ENCODE measurements at places on chromosomes 1 and 21. TPM values are rescaled to one million over a fixed set of nuclear protein-coding genes. Genes with fewer than 3 reads are reported as not detected.

Gene ACTA1
- total RNA-seq, result 3.6 TPM

GRCh38 chr1:85607126-85607920 is 26.8 kb downstream of the CCN1 start:
- peak; percentile 96 for DNase-seq

- no peak for DNase-seq
Observed at GRCh38 chr1:48102766-48103165, 105.6 kb upstream of the TRABD2B start.

Gene TLCD4
- total RNA-seq, result 2.4 TPM

- DNase-seq, result no peak
Observed at GRCh38 chr1:93798291-93798690, 80.7 kb downstream of the DNTTIP2 start.

GRCh38 chr1:32714277-32714676 is 11.7 kb upstream of the SYNC start:
- DNase-seq, result no peak

Gene PAPPA2
- 1.00 TPM for total RNA-seq

Gene KIF21B
- total RNA-seq, result 2.6 TPM

Gene CHIA
- not detected for total RNA-seq

Gene OR2L13
- not detected for total RNA-seq

DNA sequence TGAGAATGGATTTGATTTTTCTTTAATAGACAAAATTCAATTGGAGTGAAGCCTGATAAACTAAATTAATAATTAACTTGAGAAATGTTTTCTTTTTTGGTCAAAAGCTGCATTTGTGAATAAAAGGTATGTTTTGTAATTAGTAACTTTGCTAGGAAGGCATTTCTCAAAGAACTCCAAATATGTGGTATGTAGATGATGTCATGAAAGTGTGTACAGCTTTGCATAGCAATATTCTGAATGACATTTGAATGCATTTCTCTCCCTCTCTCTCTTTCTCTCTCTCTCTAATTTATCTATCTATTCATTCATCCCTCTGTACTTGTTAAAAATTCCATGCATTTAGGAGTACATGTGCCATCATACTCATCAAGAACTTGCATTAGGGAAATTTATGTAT is 109.1 kb upstream of the ADAMTS5 start:
- DNase-seq, result no peak

DNA sequence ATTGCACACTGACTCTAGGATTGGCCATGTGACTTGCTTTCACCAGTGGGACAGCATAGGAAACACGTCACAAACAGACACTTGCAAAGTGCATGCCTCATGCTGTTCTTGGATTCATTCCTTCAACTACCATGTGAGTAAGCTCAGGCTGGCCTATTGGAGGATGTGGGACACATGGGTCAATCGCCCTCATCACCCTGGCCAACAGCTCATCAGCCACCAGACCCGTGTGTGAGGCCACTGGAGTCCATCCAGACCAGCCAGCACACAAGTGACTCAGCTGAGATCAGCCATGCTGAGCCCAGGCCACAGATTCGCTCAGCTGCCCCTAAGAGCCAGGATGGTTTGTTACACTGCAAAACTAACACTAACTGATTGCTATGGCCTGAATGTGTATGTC is 216.1 kb upstream of the GRIK3 start:
- DNase-seq, result no peak

GRCh38 chr1:198922638-198923430 is 284.0 kb downstream of the PTPRC start:
- no peak for DNase-seq

- no peak for DNase-seq
Observed at GRCh38 chr1:156704930-156705320, 458 bp downstream of the CRABP2 start.

Gene CDC73
- total RNA-seq, result 63.2 TPM

Gene RAP1GAP
- 1.8 TPM for total RNA-seq

GRCh38 chr1:26705788-26706311 is 10.0 kb downstream of the ARID1A start:
- no peak for DNase-seq

Gene GCSAML
- not detected for total RNA-seq

DNA sequence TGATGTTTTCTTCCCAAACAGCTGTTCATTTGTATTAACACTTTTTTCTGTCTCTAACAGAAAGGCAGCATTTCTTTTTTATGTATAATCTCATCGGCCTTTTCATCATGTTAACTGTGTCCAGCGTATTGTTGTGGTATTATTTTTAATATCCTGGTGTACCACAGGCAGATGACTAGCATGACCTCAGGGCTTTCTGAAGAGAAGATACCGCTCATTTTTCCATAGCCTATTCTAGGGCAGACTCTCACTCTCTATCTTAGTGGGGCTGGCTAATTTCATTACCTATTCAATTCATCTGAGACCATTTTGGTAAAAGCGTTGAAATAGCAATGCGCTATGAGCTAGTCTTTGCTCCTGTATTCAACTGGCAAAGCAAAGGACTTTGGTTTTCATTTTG is 209.9 kb downstream of the SDCCAG8 start:
- DNase-seq, result no peak

Gene LAMB3
- total RNA-seq, result 5.5 TPM

Gene C1orf21
- total RNA-seq, result 15.5 TPM

- DNase-seq, result no peak
Observed at GRCh38 chr1:44002606-44003157, 11.3 kb downstream of the CCDC24 start.

Gene C1orf122
- total RNA-seq, result 76.1 TPM

DNA sequence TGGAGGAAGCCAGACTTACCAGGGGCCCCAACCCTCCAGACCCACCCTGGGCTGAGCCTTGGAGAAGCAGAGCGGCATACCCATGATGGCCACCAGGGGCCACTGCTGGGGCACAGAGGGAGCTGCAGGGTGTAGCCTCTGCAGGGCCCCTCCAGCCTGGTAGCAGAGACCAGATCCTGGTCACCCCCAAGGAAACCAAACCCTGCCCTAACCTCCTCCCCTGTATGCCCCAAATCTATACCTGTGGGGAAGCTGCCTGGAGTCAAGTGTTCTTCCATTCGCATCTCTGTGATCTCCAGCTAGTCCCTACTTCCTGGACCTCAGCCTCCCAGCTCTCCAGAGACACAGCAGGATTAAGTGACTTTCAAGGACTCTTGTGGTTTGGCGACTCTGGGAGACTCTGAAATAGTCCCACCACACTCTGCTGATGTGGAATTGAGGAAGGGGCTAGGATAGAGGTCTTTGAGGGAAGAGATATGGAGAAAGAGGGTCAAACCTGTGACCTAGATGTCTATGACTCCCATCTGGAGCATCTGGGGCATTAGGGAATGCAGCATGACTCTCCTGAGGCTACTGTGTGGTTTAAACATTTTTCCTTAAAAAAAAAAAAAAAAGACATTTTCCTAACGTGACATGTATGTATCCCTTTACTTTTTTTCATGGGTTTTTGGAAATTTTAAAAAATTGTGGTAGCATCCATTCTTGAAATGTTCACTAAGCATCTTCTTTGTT is 119.2 kb upstream of the IPO9 start:
- DNase-seq, result peak; percentile 92

DNA sequence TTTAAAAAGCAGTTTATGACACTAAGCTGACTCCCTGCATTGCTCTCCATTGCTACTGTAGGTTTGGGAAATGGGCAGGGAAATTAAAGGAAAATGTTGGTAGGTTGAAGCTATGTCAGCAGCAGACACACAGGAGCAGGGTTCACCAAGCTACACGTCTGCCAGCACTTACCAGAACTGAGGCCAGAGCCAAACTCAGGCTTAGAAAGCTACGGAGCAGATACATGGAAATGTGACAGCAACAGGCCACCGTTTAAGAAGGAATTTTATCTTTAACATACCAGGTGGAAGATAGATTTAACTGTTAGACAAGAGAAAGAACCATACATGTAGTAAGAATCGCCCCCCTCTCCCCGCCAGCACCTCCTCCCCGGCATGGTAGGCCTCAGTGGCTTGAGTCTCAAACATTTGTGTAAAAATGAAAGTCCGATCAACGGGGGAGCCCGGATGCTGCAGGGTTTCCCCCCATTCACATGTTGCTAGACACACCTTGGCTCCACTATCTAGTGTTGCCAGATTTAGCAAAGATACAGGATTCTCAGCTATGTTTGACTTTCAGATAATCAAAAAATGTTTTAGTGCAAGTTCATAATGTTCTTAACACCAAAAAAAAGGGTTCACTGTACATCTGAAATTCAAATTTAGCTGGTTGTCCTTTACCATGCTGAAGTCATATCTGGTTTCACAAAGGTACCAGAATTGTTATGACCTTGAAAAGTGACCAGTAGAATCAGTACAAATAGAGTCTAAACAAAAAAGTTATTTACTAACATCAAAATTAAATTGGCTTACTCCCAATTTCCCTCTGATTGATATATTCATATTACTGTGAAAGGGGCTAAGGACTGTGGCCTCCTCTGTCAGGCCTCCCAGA is 6.7 kb downstream of the OR2T11 start:
- DNase-seq, result no peak

Gene ALPL
- 17.6 TPM for total RNA-seq

Gene HHAT
- total RNA-seq, result 6.4 TPM

DNA sequence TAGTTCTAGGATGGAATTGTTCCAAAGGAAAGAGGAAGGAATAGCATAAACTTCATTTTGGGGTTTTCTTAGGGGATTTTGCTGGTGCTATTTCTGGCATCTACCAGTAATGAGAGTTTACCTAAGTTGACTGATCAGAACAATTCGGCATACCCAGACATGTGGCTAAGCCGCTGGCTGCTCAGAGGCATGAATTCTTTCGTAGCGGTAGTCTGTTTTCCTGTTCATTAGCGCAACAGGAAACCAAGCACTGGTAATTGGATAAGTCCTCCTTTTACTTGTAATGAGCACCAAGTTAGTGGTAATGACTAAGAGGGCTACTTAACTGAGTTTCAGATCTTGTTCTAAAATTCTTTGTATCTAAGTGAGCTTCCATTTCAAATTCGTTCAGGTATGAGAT is 38.6 kb downstream of the C21orf91 start:
- no peak for DNase-seq

DNA sequence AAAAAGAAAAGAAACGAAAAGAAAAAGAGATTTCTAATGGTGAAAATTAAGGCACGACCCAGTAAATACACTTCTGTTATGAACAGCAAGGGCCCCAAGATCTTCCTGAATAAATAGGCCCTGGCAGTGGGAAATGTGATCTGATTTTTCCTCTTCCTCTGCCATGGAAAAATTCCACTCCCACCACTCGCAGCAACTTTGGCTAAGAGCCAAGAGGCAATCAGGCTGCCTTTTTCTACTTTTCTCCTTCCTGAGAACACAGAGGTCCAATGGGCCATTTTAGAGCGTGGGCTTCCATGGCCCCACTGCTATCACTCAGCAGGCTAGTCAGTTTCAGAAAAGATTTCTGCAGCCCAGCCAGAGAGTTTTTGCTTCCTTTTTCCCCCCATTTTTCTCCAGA is 33.7 kb upstream of the AK4 start:
- DNase-seq, result no peak

GRCh38 chr1:201533836-201534235 is 5.1 kb upstream of the NAV1 start:
- DNase-seq, result no peak

Gene SMIM1
- not detected for total RNA-seq

Gene ETV3L
- not detected for total RNA-seq

DNA sequence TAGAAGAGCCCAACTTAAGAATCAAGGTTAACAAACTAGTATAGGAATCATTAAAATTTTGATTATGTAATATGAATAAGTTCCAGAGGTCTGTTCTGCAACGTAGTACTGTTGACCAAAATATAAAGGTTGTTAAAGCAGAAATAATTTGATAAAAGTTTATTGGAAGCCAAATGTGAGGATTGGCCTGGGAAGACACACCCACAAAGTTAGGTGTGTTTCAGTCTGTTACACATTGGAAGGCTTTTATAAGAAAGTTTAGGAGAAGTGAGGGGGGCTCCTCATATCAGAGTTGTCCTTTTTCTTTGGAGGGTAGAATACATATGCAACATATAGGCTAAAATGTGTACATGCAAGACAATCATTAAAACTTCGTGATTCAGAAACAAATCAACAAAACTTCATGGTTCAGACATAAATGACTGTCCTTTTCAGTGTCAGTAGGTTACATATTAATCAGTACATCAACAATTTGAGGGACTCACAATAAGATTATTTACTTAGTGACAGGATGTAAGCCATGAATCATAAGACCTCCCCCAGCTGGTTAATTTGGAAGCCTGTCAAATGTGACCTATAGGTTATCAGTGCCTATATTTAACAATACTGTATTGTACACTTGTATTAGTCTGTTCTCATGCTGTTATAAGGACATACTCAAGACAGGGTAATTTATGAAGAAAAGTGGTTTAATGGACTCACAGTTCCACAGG is 245.0 kb upstream of the B3GALT2 start:
- DNase-seq, result no peak

Gene PDE9A
- total RNA-seq, result 0.60 TPM
